ENCODE measurements at places on chromosomes 16 and 17.

- DNase-seq: no peak
These were observed 232.8 kb upstream of the SALL1 start for GRCh38 chr16:51383909-51384308.

DNA sequence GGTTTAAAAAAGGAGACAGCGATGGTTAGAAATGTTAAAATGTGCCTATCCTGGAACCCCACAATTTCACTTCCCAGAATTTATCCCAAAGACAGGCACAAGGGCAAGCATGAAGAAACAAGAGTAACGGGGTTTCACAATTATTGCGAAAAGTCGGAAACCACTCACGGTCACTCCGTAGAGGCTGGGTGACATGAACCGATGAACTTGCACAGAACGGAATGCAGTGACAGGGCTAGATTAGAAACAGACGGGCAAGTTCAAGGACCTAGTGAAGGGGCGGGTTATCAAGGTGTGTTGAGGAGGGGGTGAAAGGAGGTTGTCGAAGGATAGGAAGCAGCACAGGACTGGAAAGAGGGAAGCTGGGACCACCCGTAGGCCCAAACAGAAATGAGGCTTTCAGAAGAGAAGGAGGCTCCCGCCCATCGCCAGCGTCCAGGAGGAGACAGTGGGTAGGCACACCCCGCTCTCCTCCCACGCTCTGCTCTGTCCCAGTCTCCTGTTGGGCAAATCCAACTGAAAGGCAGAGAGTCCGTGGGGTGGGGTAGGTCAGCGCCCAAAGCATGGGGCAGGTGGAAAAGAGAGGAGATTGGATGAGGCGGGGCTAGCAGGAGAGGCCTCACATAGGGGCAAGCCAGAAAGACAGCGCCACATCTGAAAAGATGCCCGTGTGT is 47.4 kb upstream of the JPH3 start:
- no peak for DNase-seq

DNA sequence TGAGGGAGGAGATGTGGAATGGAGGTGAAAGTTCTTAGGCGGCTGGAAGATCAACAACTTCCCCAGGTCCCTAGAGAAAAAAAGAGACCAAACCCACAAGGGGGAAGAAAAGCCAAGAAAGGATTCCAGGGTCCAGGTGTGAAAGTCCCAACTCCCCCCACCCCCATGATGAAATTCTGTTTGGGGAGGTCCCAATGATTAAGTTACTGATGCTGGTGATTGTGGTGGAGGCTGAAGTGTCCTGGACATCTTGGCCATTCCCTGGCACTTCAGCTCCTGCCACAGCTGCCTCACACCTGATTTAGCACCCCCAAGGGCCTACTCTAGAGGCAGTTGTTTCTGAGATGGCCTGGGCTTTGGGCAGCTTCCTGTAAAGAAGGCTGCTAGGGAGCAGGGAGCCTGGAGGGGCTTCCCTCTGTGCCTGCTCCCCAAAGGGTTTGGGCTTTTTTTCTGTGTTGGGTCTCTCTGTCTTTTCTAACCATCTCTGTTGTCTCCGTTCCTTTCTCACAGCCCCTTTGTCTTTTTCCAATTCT is 13.1 kb downstream of the HOXB4 start:
- DNase-seq: no peak

GRCh38 chr17:37661400-37662014 is 18.3 kb upstream of the DDX52 start:
- no peak for DNase-seq

GRCh38 chr16:85309656-85310587 is 197.7 kb upstream of the CIBAR2 start:
- no peak for DNase-seq

Data from epithelial cell of prostate (primary cell).